HT-29 (cell line): ENCODE measurements at places on chromosomes 11 and 22.

- DNase-seq: no peak
Observed at GRCh38 chr11:108984523-108984922, 319.7 kb downstream of the DDX10 start.

DNA sequence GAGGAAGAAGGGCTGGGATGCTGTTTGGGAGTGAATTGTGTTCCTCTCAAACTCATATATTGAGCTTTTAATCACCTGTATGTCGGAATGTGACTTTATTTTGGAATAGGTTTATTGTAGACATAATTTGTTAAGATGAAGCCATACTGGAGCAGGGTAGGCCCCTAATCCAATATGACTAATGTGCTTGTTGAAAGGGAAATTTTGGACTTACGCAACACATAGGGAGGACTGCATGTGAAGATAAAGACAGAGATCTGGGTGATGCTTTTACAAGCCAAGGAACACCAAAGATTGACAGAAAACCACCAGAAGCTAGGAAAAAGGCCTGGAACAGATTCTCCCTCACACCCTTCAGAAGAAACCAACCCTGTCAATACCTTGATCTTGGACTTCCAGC is 43.2 kb upstream of the OVCH2 start:
- DNase-seq: no peak

DNA sequence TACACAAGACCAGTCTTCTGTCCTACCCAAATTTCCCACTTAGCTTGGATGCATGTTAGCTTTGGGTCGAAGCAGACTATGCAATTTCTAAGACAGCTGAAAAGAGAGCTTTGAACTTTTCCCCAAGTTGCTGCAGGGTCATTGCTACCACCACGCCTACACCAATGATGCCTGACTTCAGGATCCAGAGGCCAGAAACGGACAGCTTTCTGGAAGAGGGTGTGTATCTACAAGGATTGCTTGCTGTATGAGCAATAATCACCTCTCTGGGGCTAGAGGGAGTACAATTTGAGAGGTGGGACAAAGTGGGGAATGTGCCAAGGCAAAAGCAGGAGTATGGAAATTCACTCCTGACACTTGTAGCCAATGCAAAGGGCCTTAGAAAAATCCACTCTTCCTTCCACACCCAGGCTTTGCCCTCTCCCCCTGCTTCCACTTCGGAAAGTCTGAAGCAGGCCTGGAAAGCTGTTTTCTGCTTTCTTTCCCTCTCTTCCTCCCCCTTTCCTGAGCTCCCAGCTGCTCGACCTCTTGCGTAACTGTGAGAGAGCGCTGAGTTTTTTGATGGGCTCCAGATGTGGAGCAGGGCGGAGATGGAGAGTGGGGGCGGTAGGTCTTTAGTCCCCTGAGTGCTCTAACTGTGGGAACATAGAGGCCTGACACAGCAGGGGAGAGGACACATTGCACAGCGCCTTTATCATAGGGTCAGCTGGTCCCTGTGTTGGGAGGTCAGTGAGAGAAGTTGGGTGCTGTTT is 2.1 kb upstream of the PHLDB1 start:
- DNase-seq: no peak

GRCh38 chr11:88494848-88495247 is 157.3 kb upstream of the CTSC start:
- no peak for DNase-seq

DNA sequence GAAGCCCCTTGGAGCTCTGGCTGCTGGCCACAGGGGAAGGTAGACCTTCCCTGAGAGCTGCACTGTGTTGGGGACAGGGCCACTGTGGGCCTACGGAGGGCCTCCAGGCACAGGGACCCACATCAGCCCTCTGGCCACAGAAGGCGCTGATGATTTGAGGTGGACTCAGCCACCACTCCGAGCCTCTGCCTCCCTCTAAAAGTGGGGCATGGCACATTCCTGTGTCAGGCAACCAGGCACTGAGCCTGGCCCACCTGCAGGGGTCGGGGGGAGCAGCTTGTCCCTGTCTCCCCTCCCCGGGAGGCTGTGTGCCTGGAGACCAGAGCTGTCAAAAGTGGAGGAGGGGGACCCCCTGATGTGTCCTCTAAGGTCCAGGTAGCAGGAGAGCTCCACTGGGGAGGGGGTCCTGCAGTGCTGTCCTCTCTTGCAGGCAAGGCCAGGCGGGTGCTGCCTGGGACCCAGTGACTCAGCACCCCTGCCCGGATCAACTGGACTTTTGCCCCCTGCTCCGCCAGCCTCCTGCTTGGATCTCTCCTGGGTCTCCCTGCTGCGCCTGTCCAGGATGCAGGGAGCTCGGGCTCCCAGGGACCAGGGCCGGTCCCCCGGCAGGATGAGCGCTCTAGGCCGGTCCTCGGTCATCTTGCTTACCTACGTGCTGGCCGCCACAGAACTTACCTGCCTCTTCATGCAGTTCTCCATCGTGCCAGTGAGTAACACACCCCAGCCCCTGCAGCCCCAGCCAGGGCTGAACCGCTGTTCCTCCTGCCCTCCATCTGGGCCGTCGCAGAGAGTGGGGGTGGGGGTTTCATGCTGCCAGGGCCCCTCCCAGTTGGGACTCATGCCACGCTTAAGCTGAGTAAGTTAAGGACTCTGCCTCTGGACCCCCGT is 17.5 kb upstream of the CDKN1C start:
- peak; percentile 72 for DNase-seq

DNA sequence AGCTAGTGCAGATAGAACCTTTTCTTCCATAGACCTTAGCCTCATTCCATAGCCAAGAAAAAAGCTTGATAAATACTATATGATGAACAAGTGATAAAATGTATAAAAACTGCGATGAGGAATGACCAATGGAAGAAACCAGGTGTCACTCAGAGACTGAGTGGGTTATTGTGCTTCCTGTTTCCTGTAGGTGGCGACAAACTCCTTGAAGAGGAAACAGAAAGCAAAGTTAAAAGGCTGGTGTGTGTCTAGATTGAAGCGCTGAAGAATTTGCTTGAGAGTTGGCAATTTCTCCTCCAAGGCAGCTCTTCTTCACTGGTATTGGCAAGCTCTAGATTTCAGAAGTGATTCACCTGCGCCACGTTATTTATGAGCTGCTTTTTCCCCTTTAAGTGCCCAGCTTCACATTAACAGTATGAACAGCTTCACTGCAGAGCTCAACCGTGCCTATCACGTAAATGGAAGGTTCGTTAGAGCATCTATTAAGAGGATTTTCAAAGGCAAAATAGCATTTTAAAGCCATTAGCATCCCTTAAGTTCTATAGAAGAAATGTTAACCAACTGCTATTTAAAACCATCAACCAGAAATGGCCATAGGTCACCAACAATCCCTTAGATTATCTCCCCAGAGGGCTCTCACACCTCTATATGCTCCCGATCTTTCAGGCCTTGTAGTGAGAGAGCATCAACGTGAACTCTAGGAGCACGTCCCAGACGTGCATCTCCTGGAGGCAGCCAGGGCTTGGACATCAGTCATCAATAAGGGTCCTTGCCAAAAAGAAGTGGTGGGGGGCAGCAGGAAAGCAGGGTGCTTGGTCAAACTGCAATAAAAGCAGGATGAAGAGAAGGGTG is 179.4 kb downstream of the CADM1 start:
- DNase-seq: peak; percentile 57

DNA sequence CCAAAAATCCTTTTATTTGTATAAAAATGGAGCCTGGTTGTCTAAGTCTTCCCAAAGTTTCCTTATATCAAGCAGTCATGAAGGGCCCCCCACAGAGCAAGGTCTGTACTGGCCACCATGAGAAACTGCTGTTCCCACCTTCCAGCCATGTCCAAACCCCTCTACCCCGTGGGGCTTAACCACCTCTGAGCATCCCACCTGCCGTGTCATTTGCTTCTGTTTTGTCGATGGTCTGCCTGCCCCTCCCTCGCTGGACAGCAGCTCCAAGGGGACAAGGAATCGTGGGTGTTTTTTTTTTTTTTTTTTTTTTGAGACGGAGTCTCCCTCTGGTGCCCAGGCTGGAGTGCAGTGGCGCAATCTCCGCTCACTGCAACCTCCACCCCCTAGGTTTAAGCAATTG is 11.1 kb upstream of the ANO1 start:
- DNase-seq: no peak

DNA sequence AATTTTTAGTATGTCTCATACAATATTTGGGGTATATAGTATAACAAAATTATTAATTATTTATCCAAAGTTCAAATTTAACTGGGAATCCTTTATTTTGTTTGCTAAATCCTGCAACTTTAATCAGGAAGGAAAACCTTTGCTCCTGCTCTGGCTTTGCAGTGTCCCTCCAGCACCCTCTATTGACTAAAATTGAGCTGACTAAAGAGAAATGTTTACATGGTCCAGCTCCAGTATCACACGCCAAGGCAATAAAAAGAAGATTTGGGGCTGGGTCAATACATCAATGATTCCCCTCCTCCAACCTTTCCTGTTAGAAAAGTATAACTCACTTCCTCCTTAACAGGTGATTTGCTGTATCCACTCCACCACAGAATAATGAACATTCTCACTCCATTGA is 153.0 kb upstream of the LRRC4C start:
- DNase-seq: peak; percentile 48

GRCh38 chr22:49763696-49764095 is 64.0 kb downstream of the BRD1 start:
- no peak for DNase-seq

GRCh38 chr22:22840780-22841179 is 46.8 kb upstream of the IGLL5 start:
- DNase-seq: no peak

GRCh38 chr22:49814856-49815255 is 12.8 kb downstream of the BRD1 start:
- no peak for DNase-seq

DNA sequence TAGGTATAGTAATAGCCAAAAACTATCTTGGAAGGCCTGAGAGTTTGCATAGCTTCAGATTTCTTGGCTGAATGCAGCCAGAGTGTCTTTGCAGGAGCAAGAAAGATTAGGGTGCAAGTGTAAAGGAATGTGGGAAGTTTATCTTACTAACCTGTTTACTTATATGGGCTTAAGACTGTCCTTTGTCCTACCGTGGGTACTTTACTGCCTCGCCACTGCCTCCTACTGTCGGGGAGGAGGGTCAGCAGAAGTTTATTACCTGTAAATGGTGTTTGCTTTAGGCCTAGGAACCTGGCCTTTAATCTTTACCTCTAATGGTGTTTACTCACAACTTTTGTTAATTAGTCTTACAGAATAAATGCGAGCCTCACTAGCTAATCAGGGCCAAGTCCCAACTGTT is 633.8 kb downstream of the DLG2 start:
- DNase-seq: no peak

DNA sequence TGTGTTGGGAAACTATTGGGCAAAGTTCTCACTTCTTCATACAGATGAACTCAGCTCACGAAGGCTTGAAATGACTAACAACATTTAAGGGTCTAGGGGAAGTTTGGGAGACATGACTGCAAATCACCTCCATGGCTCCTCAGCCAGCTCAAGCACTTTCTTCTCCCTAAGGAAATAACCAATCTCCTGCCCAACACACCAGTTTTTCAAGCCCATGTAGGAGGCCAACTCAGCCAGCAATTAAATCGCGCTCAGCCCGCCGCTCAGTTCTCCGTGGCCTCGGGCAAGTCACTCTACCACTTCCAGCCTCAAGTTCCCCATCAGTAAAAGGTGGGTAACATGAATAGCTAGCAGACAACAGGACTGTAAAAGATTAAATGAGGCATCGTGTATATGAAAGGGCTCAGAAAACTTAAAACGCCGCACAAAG is 796 bp downstream of the POLDIP3 start:
- DNase-seq: no peak

- peak; percentile 10 for DNase-seq
Observed at GRCh38 chr22:50396751-50397370, 53.7 kb downstream of the PPP6R2 start.

DNA sequence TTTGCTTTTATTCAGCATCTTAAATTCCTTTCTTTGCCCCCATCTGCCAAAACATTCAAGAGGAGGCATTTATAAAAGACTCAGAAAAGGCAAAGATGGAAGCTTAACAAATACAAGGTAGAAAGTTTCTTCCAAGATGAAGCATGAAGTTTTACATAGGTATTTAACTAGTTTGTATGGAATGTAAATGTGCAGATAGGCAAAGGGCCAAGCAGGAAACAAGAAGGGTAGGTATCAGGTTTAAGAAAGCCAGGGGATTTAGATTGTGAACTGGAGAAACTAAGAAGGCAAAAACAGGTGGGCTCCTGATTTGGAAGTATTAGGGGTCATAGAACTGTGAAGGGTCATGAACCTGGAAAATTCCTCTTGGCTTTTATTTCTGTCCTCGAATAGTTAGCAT is 62.6 kb downstream of the PPP2R1B start:
- DNase-seq: no peak

DNA sequence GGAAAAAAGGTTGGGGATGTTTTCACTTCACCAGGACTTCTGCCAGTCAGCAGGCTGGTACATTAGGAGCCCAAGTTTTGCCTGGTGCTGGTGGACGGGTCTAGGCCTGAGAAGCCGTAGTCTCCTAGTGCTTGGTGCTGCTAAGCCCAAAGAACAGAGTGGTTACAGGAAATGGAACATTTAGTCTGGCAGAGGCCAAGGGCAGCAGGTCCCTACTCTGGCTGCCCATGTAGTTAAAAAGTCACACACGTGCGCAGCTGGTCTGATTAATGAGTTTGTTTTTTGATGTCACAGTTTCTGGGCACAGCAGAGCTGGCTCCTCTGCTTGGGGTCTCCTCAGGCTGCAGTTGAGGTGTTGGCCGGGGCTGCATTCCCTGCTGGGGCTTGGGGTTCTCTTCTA is 20.6 kb downstream of the BCR start:
- no peak for DNase-seq

GRCh38 chr11:90434858-90435257 is 212.0 kb upstream of the CHORDC1 start:
- peak; percentile 57 for DNase-seq

DNA sequence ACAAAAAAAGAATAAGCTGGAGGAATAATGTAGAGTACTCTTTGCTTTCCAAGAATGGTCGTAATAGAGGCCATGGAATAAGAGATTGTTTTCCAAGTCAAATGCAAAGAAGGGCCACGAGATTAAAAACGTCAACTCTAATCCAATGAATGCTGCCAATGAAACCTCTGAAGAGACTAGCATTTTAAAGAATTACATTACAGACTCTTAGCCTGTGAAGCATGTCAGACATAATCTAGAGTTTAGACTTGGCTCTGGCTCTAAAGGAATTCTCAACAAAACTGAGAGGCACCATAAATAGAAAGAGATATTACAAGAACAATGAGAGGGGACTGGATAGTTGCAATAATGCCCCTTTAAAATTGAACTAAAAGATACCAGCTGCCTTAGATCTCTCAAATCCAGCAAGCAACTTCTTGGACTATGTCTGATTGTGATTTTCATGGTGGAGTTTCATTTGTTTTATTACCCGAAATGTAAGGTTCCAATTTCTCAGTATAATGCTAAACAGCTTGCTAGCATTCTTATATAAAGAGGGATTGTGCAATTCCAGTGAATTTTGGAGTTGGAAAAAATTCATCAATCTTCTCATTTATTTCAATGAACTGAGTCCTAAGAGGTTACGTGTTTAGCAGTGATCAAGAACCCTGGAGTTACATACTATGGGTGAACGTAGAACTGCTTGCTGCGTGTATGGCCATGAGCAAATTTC is 5.6 kb downstream of the ETS1 start:
- DNase-seq: no peak

DNA sequence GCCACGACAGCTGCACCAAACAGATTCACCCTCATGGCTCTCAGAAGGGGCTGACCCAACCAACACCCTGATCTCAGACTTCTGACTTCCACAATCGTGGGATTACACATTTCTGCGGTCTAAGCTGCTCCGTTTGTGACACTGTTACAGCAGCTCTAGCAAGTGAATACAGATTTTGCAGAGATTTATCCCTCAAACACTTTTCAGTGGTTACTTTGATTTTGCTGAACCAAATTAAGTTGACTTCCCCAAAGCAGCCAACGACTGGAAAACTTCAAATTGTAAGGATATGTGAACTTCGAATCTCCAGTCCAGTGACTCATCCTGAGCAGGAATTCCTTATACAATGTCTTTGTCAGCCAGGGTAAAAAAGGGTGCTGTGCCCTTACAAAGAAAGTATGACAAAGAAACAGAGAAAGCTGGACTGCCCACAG is 14.8 kb upstream of the INCENP start:
- no peak for DNase-seq
